CD4-positive, alpha-beta T cell (primary cell): ENCODE measurements at places on chromosomes 2 and 18.

DNA sequence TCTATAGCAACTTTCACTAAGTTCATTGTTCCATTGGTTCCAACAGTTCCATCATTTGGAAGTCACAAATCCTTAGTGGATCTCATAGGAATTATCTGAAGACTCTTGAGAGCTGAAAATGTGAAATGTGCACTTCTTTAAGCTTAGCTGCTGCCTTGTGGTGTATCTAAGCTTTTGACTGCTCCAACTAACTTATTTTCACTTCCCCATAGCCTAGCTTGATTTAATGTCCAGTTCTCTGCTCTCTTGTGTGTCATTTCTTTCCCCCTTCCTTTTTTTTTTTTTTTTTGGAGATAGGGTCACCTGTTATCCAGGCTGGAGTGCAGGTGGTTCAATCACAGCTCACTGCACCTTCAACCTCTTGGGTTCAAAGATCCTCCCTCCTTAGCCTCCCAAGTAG, 34.9 kb upstream of the CD302 start:
- no peak for DNase-seq

DNA sequence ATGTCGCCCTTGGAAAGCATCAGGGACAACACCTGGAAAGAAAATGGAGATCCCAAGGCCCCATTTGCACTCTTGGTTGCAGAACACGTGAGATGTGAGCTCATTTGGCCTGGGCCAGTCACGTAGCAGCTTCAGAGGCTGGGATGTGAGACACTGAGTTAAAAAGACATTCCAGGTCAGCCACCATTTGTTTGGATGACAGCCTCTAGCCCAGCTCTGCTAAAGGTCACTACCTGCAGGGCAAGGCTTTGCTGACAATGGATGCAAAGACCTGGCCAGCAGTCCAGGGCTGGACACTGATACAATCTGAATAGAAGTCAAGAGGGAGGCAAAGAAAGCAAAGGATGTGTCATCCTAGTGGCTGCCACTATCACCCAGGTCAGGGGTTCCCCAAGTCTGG, 83.9 kb upstream of the LRPPRC start:
- no peak for DNase-seq

- DNase-seq: no peak
These were observed 81.7 kb upstream of the FAM98A start for GRCh38 chr2:33680644-33681363.

- no peak for DNase-seq
These were observed 16.1 kb upstream of the CD207 start for GRCh38 chr2:70851704-70852103.

- no peak for DNase-seq
These were observed 582.4 kb downstream of the IRS1 start for GRCh38 chr2:226217191-226217590.

GRCh38 chr2:105770149-105770548, 25.4 kb downstream of the NCK2 start:
- no peak for DNase-seq

DNA sequence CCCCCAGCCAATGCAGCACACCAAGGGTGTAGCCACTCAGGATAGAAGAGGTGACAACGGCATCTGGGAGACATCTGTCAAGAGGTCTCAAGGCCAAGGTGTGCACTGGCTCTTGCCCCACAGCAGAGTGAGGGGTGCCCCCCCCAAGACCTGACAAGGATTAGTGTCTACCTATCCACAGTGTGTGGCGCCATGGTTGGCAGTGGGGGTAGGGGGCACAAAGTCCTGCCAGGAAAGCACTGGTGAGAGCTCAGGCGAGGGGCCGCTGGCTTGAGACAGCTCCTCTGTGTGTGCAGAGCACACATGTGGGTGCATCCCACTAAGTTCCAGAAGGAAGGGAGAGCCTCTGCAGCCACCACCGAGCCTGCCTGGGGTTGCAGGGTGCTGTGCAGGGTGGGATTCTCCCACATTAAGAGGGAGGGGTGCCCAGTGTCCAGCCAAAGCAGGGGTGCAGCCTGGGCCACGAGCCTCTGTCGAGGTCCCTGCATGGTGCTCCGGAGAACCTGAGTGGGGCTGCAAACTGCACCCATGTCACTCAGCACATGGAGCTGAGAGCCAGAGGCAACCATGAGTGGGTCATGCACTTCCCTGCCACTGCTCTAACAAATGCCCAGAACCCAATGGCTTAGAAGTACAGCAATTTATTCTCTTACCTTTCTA, 311.2 kb upstream of the HDAC4 start:
- DNase-seq: no peak

- DNase-seq: no peak
These were observed 34.1 kb upstream of the KCNF1 start for GRCh38 chr2:10877651-10878111.

DNA sequence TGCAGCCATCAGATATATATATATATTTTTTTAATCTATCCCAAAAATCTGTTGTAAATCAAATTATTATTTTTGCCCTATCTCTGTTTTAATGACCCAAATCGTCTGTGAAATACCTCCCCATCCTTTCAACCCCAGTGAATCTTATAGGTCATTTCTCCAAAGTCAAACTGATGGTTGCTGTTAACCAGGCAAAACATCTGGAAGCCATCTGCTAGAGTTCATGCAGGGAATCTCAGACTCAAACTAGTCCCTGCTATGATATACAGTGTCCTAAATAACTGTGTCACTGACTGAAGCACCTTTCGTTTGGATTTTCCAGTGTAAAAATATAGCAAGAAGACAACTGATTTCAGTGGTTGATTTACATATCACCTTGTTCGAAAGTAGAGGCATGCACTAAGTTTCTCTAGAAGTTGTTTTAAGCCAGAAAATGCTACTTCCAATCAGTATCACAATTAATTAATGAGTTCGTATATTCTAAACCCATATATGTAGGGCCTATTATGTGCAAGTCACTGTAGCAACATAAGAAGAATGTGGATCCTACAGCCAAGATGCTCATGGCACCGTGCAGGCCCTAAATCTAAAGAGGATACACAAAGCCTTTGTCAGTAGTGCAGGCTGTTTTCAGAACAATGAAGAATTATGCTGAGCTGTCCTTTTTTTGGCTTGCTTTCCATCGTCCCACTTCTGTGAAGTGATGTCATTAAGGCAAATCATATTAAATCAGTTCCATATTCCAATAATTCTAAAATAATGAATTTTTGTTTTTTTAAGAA, 566.0 kb downstream of the STK39 start:
- DNase-seq: no peak

- no peak for DNase-seq
These were observed 39.7 kb downstream of the DHX57 start for GRCh38 chr2:38835990-38836389.
